CD4-positive, alpha-beta T cell treated with Interleukin-21 for 1 hour (primary cell): ENCODE measurements at places on chromosomes 7 and 10.

DNA sequence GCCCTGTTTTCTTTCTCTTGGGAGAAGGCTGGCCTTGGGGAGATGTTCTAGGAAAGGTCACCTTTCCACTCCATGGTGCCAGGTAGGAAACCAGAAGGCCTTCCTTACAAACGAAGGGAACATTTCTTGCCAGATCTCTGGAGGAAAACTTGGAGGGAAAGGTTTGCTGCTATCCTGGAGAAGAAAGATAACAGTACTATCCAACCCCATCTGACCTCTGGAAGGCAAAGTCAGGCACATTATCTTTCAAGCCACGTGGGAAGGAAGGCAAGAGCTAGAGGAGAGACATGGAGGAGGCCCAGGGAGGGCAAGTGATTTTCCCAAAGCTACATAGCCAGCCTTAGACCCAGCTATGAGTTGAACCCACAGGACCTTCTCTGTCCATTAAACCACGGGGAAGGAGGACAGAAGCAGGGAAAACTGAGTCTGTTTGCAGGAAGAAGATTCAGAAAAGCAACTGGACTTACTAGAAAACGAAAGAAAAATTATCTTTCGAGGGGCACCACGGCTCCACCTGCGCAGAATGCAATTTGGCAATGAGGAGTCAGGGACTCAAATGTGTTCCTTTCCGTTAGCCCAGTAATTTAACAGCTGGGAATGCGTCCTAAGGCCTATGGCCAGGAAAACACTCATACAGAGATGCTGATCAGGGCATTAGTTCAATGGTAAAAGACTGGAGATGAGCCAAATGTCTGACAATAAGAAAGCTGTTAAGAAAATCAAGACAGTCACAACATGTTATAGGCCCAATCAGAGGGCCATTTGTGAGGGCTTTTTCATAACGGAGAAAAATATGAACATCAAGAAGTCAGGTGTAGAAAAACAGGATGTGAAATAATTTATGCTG lies 32.0 kb upstream of the PSAP start:
- DNase-seq = no peak

DNA sequence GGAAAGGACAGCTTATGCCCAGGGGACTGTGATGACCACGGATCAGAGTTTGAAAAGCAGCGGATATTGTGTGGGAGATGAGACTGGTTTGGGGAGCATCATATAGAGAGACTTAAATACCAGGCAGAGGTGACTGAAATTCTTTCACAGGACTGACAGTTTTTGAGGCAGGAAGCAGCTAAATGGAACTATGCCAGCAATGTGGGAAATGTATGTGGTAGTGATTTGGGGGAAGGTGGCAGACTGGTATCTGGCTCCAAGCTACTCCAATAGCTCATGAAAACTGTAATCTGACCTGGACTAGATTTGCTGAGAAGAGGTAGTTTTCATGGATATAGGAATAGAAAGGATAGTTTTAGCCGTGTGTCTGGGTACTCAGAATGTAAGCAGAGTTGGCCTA lies 592.6 kb downstream of the REEP3 start:
- no peak for DNase-seq

DNA sequence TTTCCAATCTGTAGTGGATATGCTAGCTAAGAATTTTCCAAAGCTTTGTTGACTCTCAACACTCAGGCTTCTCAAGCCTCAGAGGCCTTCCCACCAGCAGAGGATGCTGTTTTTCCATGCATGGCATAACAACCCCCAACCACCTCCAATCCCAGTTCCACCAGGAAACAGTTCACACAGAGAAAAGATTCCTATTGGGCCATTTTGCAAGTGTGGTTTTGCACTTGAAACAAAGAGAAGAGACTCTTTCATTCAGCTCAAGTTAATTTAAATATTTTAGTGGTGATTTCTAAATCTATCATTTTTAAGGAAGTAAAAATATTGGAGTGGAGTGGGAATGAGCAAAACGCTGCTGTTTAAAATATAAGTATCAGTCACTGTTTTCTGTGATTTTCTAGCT lies 105.6 kb upstream of the COL1A2 start:
- no peak for DNase-seq

DNA sequence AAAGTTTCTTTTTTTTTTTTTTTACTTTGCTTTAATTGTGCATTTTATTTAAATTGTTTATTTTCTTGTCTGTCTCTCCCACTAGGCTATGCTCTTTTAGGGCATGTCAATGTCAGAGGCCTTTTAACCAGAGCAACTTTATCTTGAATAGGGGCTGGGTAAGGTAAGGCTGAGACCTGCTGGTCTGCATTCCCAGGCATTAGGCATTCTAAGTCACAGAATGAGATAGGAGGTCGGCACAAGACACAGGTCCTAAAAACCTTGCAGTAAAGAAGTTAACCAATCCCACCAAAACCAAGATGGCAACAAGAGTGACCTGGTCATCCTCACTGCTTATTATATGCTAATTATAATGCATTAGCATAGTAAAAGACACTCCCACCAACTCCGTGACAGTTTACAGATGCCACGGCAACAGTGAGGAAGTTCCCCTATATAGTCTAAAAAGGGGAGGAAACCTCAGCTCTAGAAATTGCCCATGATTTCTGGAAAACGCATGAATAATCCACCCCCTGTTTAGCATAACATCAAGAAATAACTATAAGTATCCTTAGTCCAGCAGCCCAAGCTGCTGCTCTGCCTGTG lies 47.0 kb upstream of the FRMD4A start:
- no peak for DNase-seq

DNA sequence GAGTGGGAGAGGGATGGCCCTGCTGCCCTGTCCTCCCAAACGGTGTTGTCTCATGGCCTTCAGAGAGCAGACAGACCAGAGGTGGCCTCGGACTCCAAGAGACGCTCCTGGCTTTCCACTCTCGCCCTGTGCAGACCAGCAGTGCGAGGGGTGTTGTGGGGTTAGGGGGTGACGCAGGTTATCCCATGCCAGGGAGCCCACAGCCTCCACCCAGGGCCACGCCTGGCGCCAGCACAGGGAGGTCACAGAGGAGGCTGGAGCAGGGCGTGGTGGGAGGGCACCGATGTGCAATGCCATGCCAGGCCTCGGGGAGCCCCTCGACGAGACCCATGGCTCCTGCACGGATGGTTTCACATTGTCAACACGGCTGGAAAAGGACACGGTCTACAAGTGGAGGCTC lies 52.1 kb downstream of the INPP5A start:
- DNase-seq = no peak

DNA sequence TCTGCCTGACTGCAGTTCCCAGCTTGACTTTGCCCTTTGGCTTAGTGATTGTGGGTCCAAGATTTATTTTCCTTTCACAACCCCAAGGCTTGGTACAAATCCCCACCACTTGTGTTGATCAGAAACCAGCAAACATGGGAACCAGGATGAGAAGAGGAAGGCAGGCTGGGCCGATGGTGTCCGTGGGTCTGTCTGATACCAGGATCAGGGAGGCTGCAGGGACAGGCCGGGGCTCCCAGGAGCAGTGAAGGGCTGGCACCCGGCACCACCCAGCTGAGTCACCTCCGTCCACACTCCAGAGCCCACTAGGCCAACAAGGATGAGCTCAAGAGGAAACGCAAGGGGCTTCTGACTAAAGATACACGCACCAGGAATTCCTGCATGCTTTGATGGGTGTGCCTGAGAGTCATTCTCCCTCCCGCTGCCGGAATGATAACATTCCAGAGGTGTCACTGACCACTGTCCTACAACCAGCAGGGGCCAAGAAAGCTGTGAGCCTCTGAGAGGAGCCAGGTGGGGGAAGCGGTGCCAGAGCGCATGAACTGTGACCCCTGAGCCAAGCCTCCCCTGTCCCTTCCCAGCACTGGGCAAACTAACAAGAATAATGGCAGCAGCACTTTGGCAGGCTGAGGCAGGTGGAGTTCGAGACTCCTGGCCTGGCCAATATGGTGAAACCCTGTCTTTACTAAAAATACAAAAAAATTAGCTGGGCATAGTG lies 29.2 kb upstream of the PROSER2 start:
- no peak for DNase-seq
